CD4-positive, alpha-beta T cell treated with Interleukin-21 for 1 hour (primary cell): ENCODE measurements at places on chromosomes 3 and 15.

- no peak for DNase-seq
These were observed 159.3 kb upstream of the NR2F2 start for GRCh38 chr15:96170979-96171739.

- DNase-seq, result no peak
These were observed 94.1 kb upstream of the PROK2 start for GRCh38 chr3:71879089-71879488.

GRCh38 chr3:136753326-136753939 lies 1.3 kb upstream of the STAG1 start:
- DNase-seq, result no peak

- DNase-seq, result no peak
These were observed 767 bp downstream of the GLT8D1 start for GRCh38 chr3:52704611-52705437.

GRCh38 chr15:84878504-84878903 lies 6.0 kb upstream of the SLC28A1 start:
- peak; percentile 64 for DNase-seq

DNA sequence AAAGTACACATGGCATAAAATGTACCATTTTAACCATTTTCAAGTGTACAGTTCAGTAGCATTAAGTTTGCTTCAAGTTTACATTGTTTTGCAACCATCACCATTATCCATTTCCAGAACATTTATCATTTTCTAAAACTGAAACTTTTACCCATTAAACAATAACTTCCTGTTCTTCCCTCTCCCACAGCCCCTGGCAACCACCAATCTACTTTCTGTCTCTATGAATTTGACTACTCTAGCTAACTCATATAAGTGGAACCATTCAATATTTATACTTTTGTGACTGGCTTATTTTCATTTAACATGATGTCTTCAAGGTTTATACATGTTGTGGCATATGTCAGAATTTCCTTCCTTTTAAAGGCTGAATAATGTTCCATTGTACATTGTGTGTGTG lies 19.9 kb downstream of the TMEM62 start:
- DNase-seq, result no peak

GRCh38 chr3:197209366-197210260 lies 88.8 kb downstream of the DLG1 start:
- no peak for DNase-seq

- DNase-seq, result no peak
These were observed 36.6 kb downstream of the KLHL25 start for GRCh38 chr15:85757939-85758654.

GRCh38 chr3:160754371-160754854 lies 1.6 kb upstream of the PPM1L start:
- DNase-seq, result peak; percentile 23

DNA sequence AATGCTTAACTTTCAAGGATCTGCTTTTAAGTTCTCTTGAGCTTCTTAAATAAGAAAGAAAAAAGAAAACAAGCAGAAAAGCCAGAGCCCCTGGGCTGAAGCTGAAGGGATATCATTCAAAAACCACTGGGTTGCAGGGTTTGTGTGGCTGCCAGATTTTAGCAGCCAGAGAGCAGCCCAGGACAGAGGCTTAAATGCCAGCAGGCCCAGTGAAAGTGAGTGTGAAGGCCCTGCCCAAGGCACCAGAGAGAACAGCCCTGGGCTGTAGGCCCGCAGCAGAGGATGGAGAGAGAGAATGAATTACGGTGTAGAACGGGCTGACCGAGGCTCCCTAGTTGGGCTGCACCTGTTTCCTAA lies 106.3 kb upstream of the BOC start:
- no peak for DNase-seq

GRCh38 chr3:188526057-188526456 lies 372.1 kb downstream of the LPP start:
- no peak for DNase-seq

DNA sequence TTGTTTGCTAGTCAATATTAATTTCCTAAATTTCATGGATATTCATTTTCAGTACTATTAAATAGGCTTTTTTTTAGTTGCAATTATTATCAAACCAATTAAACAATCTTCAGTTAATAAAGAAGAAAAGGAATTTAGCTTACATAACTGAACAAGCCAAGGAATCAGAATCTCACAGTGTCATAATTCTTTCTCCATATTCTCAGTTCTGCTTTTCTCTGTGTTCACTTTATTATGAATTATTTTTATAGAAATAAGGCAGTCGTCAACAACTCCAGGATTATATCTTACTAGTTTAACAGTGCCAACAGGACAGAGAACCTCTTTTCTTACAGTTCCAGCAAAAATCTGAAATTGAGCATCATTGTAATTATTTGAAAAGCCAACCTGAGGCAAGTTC lies 221.7 kb downstream of the CGGBP1 start:
- no peak for DNase-seq

- no peak for DNase-seq
These were observed 116.0 kb upstream of the PRICKLE2 start for GRCh38 chr3:64341296-64341695.

DNA sequence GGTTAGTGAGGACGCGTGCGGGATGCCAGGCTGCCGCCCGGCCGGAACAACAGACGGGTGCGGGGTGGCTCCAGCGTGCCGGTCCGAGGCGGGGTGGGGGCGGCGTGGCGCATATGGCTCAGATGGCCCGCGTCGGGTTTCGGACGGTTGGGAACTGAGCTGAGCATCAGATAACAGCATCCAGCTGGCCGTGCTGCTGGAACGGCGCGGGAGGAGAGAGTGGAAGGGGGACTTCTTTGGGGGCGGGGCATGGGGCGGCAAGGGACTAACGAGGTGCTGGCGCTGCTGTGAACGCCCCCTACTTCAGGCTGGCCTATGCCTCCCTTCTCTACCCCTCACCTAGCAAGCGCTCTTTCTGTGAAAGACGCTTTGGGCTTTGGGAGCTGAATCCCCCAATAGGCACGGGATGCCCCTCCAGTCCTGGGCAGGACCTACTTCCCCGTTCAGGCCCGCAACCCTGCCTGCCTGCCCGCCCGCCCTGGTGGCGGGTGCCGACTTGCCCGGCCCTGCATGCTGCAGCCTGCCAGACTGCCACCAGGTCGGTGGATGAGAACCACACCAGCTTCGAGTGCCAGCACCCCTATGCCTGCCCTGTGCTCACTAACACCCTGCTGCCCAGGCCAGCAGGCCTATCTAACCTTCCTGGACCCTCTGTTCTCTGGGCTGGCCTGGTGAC lies 542 bp downstream of the INKA1 start:
- peak; percentile 40 for DNase-seq

- no peak for DNase-seq
These were observed 54.9 kb upstream of the COL6A6 start for GRCh38 chr3:130462089-130462488.

GRCh38 chr15:38687340-38687739 lies 122.7 kb upstream of the RASGRP1 start:
- DNase-seq, result no peak

- no peak for DNase-seq
These were observed 115.5 kb downstream of the GMNC start for GRCh38 chr3:190746986-190747385.

GRCh38 chr3:188204526-188204925 lies 50.6 kb downstream of the LPP start:
- DNase-seq, result no peak

DNA sequence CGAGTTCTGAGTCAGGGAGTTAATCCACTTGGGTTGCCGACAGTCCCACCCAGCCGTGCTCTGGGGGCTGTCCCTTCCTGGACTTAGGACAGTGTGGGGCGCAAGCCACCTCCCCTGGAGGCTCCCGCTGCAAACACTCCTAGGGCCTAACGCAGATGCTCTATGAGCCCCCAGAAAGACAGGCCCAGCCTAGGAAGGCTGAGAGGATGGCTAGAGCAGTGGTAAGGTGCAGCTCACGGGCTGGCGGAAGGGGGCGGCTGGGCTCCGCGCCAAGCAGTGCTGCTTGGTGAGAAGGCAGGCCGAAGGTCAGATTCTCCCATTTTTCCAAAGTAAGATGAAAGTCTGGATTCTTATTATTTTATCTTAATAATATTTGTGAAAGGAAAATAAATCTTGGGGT lies 84.6 kb upstream of the ALDH1L1 start:
- no peak for DNase-seq

- no peak for DNase-seq
These were observed 4.0 kb upstream of the MGA start for GRCh38 chr15:41656188-41656587.

GRCh38 chr15:67554580-67554979 lies 12.1 kb downstream of the MAP2K5 start:
- no peak for DNase-seq

DNA sequence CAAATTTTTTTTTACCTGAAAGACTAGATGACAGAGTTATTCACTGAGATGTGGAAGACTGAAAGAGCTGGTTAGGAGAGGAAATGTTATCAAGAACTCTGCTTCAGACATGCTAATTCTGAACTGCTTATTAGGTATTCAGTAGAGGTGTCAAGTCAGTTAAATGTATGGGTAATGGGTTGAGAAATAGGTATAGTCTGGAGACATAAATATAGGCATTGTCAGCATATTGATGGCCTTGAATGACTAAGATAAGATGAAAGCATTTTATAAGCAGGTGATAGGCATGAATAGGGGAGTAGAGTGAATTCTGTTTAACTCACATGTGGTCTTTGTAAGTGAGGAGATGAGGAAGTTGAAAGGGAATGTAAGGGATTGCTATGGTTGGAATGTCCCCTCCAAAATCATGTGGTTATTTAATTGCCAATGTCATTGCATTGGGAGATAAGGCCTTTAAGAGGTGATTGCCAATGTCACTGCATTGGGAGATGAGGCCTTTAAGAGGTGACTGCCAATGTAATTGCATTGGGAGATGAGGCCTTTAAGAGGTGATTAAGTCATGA lies 904.2 kb downstream of the CADM2 start:
- DNase-seq, result no peak

DNA sequence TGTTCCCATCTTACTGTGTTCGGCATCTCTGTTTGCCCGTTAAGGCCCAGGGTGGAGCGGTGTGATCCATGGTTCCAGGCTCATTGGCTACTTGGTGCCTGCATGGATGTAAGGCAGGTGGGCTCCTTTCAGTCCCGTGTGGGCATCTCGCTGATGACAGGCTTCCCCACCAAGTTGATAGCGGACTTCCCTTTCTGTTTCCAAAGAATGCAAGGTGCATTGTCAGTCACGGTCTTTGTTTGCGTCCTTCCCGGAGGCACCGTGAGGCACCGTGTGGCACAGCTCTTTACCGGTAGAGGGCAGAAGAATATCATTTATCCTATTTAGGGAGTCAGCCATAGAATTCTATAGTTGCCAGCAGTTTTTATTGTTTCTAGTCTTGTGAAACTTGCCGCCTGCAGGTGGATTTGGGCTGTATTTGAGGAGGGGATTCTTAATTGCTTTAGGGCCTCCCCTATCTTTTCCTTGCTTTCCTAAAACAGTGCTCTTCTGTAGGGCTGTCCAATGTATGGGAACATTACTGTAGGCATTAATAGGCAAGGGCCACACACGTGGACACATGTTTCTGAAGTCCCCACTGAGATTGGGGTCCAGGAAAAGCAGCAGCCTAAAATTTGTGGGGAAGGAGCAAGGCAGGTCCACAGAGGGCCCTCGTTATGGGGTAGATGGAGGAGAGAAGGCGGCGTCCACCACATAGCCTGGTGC lies 244.1 kb downstream of the SLCO3A1 start:
- DNase-seq, result peak; percentile 68

DNA sequence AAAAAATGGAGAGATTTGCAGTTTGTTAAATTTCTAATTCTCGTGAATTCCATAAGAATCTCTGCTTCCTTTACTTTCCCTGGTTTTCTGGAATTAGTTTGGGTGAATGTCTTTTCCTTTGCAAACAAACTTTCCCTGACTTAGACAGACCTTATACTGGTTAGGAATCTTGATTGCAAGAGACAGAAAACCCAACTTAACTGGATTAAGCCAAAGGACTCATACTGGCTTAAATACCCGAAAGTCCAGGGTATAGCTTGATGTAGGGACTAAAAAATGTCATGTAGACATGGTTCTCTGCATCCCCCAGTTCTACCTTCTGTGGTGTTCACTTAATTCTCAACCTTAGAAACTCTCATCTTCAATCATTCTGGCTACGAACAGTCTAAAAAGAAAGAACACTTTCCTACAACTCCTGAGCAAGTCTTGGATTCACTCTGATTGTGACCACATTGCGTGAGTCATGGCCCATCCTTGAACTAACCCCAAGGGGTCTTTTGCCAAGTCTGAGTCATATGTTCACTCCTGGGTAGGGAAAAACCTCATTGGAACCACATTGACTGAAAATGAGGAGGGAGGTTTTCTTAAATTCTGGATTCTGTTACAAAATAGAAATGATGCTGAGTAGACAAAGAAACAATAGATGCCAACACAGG lies 136.0 kb upstream of the DAZL start:
- no peak for DNase-seq

GRCh38 chr15:78617516-78617915 lies 3.3 kb downstream of the CHRNA3 start:
- DNase-seq, result no peak

DNA sequence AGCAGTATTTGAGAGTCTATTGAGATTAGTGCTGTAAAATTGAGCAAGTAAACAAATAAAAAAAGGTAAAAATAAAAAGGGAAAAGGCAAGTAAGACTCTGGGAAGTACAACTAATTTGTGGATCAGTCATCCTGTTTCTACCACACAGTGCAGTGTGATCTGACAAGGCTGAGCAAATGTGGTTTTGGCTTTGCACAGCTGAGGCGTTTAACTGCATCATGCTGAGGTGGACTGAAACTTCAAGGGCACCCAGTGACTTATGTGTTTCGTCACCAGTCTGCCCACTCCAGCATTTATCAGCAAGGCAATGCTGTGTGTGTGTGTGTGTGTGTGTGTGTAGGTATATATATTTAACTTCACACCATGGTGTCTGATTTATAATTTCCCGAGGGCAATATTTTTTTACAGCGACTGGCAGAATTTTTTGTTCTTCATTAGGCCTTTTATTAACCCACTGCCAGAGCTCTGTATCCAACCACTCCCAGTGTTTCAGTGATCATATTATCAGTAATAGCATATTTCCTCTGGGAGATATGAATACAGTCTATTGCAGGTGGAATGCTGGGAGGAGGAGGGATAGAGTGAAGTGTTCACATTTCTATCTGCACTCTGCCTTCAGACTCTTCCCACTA lies 131.5 kb upstream of the SATB1 start:
- DNase-seq, result peak; percentile 38

DNA sequence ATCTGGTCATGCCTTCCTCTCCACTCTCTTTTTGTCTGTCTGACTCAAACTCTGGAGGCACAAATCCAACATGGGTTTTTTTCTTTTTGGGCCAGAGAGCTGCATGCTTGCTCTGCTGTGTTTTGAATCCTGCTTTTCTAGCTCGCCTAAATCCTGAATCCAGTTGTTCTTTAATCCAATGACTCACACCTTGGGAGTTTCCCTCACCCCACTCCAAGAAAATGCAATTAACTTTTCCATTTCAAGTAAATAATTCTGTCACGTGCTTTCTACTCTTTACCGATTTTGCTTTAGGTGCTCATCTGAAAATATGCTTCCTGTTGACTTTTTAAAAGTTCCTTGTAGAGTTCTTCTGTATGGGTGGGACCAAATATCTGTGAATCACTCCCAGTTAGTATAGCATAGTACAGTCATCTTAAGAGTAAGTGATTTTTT lies 47.6 kb downstream of the SLMAP start:
- DNase-seq, result peak; percentile 11

DNA sequence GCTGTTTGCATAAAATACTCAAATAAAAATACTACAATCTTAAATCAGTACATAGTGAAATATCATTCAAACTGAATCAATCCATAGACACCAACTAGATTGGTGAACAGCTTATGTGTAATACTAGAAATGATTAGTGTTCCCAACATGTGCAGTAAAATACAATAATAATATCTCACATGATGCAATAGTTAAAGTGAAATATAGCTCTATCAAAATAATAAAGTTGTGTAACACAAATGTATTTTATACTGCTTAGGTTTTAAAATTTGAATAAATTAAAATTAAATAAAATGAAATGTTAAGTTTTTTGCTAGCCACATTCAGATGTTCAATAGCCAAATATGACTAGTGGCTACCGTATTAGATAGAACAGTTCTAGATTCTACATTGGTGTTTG lies 714.1 kb downstream of the ZNF385D start:
- DNase-seq, result no peak
